ENCODE measurements at places on chromosomes 16 and 17. TPM values are rescaled to one million over a fixed set of nuclear protein-coding genes. Genes with fewer than 3 reads are reported as not detected.

The SMTNL2 gene
- total RNA-seq: not detected

The ANKFY1 gene
- total RNA-seq: 71.6 TPM

The CLEC3A gene
- not detected for total RNA-seq

The KRT39 gene
- total RNA-seq: not detected

The PLEKHM1 gene
- 63.5 TPM for total RNA-seq

The SLC5A11 gene
- total RNA-seq: not detected

The CFAP52 gene
- total RNA-seq: not detected

The VMO1 gene
- 0.40 TPM for total RNA-seq

- peaks cover 56% of the 10 kb centered on the region for H3K36me3 ChIP-seq
- no peaks in the 10 kb centered on the region for H3K27me3 ChIP-seq
- no peak overlapping the region for H3K4me3 ChIP-seq
- peaks cover 8% of the 10 kb centered on the region for H3K4me1 ChIP-seq
- no peak overlapping the region for H3K27ac ChIP-seq
Measured at GRCh38 chr17:27644586-27644985, 13.6 kb downstream of the LGALS9 start.

DNA sequence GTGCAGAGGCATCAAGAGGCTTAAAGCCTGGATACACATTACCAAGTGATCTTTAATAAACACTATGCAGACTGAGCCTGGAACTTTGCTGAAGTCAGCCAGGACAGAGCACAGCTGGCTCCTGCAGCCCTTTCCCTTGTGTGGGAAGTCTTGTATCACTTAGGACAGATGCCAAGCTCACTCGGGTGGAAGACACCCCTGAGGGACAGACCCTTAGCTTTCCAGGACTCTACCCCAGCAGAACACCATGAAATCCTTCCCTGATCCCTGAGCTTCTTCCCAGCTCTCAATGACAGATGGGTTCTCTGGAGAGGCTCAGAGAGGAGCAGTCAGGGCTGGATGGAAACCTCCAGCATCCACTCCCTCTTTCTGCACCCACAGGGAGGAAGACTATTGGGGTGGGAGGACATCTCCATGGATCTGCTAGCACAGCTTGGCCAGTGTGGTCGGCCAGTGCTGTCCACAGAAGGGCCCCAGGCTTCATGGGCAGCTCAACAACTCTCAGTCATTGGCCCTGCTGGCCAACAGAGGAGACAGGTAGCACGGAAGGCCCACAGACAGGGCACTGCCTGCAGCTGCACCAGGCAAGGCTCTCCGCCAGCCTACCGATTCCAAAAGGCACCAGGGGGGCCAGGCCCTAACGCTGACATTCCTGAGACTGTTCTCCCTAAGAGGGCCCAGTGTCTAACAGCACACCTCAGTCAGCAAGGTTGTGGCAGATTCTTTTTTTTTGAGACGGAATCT lies 15.9 kb downstream of the RAB5C start:
- DNase-seq: no peak
- no peaks in the 10 kb centered on the region for H3K27me3 ChIP-seq

- H3K4me1 ChIP-seq: no peaks in the 10 kb centered on the region
- peaks cover 5% of the 10 kb centered on the region for H3K27me3 ChIP-seq
- no peak overlapping the region for H3K4me3 ChIP-seq
- H3K36me3 ChIP-seq: no peaks in the 10 kb centered on the region
Measured at GRCh38 chr16:77551357-77551756, 116.5 kb upstream of the ADAMTS18 start.

GRCh38 chr17:57946798-57947358 lies 8.3 kb downstream of the CUEDC1 start:
- no peak overlapping the region for H3K27ac ChIP-seq
- peaks cover 43% of the 10 kb centered on the region for H3K4me1 ChIP-seq
- H3K27me3 ChIP-seq: peaks cover 41% of the 10 kb centered on the region
- peak; percentile 49 for DNase-seq

DNA sequence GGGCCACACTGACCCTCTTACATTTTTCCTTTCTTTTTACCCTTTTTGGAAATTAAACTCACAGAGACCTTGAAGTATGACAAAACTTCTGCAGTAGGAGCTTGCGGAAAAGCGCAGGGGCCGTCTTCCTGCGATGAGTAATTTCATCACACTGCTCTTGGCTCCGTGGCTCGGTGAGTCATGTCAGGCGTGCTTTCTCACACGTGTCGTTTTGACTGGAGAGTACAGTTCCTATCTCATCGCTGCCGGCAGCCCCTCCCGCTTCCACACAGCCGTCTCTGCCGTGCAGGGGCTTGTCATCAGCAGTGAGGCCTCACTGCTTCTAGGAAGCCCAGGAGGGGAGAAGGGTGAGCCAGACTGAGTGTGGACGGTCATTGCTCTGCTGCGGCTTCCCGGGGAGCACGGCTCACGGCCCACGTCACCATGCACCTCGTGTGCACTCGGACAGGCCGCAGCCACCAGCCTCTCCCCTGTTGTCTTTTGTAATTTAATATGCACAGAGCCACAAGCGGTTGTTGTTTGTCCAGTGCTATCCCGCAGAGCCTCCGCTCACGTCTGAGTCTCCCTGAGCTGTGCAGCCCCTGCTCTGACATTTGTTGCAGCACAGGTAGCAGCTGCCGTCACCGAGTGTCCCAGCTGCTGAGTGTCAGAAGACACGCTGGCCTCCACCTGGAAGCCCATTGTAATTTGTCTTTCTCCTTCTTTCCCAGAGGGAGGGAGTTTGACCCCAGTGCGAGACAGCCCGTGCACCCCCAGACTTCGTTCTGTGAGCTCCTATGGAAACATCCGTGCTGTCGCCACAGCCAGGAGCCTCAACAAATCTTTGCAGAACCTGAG lies 99.4 kb upstream of the CHMP6 start:
- H3K4me3 ChIP-seq: peak overlapping the region; percentile 94
- peaks cover 88% of the 10 kb centered on the region for H3K36me3 ChIP-seq

GRCh38 chr17:34378664-34379101 lies 15.7 kb upstream of the CCL1 start:
- H3K27me3 ChIP-seq: peaks cover 14% of the 10 kb centered on the region
- peaks cover 63% of the 10 kb centered on the region for H3K4me1 ChIP-seq
- peak overlapping the region; percentile 68 for H3K27ac ChIP-seq

- H3K4me3 ChIP-seq: no peak overlapping the region
- no peaks in the 10 kb centered on the region for H3K27me3 ChIP-seq
- H3K4me1 ChIP-seq: peaks cover 25% of the 10 kb centered on the region
- H3K27ac ChIP-seq: no peak overlapping the region
Measured at GRCh38 chr17:4969047-4969550, 1.5 kb upstream of the SPAG7 start.

DNA sequence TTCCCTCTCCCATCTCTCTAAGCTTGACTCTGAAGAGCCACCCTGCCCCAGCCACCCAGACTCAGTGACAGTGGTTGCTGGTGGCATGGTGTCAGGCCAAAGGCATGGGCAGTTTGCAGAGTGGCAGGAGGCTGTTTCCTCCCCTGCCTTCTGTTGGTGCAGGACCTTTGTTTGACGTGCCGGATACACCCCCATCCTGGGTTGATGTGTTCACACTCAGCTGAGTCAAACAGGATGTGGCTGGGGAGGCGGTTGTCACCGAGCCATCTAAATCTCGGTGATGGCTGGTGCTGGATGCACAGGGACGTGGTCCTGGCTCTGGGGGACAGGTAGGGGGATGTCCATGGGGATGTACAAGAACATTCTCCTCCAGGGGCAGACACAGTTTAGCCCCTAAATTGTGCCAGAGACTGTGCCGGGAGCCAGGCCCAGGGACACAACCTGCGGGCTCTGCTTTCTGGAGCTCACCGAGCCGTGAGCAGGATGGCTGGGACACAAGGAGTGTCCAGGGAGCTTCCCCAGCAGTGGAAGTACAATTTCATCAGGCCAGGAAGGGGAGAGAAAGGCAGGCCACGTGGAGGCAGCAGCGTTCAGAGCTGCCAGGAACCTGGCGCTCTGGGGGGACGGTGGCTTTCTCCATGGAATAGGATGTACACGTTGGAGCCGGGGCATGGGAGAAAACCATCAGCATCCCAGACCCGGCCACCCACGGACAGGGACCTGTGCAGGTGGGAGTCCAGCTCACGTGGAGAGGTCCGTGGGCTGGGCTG lies 264.2 kb downstream of the SEC14L1 start:
- H3K27me3 ChIP-seq: no peaks in the 10 kb centered on the region
- peak; percentile 91 for DNase-seq
- H3K4me3 ChIP-seq: peak overlapping the region; percentile 92
- H3K36me3 ChIP-seq: peaks cover 73% of the 10 kb centered on the region
- peaks cover 95% of the 10 kb centered on the region for H3K4me1 ChIP-seq

GRCh38 chr16:84999857-85000480 lies 11.4 kb downstream of the ZDHHC7 start:
- peaks cover 43% of the 10 kb centered on the region for H3K4me1 ChIP-seq
- no peak for DNase-seq
- no peak overlapping the region for H3K27ac ChIP-seq
- H3K27me3 ChIP-seq: no peaks in the 10 kb centered on the region

- H3K4me3 ChIP-seq: no peak overlapping the region
- no peak for DNase-seq
- peaks cover 59% of the 10 kb centered on the region for H3K36me3 ChIP-seq
- H3K27ac ChIP-seq: no peak overlapping the region
- H3K4me1 ChIP-seq: peaks cover 7% of the 10 kb centered on the region
Measured at GRCh38 chr16:50298075-50298460, 31.7 kb downstream of the ADCY7 start.

DNA sequence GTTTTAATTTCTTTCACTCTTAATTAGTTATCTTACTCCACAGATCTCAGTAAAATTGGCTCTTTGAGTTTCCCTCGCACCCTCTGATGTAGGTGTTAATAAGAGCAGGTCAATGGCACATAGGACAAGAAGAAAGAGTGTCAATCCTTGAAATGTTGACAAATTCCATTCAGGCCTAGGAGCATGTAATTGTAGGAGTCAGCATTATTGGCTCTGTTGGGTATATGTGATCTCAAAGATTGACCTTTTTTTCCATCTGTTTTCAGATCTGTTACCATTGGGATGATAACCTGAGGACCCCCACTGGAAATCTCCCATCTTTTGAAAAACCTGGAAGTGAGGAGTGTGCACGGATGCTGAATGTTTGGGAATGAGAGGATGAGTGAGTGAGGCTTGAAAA lies 11.8 kb upstream of the TBKBP1 start:
- no peak overlapping the region for H3K4me3 ChIP-seq
- peaks cover 84% of the 10 kb centered on the region for H3K36me3 ChIP-seq
- no peak for DNase-seq
- H3K27me3 ChIP-seq: no peaks in the 10 kb centered on the region
- H3K27ac ChIP-seq: no peak overlapping the region
- peaks cover 36% of the 10 kb centered on the region for H3K4me1 ChIP-seq

DNA sequence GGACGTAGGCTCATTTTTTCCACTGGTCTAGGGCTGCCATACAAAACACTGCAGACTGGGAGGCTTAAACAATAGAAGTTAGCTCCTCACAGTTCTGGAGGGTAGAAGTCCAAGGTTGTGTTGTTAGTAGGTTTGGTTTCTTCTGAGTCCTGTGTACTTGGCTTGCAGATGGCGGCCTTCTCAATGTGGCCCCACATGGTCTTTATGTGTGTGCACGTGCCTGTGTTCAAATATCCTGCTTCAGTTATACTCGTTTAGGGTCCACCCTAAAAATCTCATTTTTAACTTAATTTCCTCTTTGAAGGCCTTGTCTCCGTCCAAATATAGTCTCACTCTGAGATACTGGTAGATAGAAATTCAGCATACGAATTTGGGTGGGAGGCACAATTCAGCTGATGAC lies 542.4 kb downstream of the HAPSTR1 start:
- no peak for DNase-seq
- H3K4me1 ChIP-seq: no peaks in the 10 kb centered on the region
- no peaks in the 10 kb centered on the region for H3K27me3 ChIP-seq
- no peak overlapping the region for H3K27ac ChIP-seq
- no peak overlapping the region for H3K4me3 ChIP-seq

Data from activated CD4-positive, alpha-beta memory T cell treated with anti-CD3 and anti-CD28 coated beads, Interleukin-2, amount 10 ng/mL, durations not matched to agents 7 days and 5 days (primary cell).